ENCODE measurements at places on chromosomes 16 and 17. TPM values are rescaled to one million over a fixed set of nuclear protein-coding genes. Genes with fewer than 3 reads are reported as not detected.

Gene IL4R
- polyA plus RNA-seq: 21.9 TPM

Gene AANAT
- 0.50 TPM for polyA plus RNA-seq

Gene KRT40
- not detected for polyA plus RNA-seq

Gene C16orf96
- polyA plus RNA-seq: 0.33 TPM

Gene CRYBA1
- not detected for polyA plus RNA-seq

Gene KRTAP1-5
- not detected for polyA plus RNA-seq

Measured in left kidney (tissue), 8 donors.